Activated T-cell treated with anti-CD3 and anti-CD28 coated beads, Interleukin-2, amount 50 U/mL, for 72 hours (primary cell): ENCODE measurements at places on chromosomes 4 and X.

DNA sequence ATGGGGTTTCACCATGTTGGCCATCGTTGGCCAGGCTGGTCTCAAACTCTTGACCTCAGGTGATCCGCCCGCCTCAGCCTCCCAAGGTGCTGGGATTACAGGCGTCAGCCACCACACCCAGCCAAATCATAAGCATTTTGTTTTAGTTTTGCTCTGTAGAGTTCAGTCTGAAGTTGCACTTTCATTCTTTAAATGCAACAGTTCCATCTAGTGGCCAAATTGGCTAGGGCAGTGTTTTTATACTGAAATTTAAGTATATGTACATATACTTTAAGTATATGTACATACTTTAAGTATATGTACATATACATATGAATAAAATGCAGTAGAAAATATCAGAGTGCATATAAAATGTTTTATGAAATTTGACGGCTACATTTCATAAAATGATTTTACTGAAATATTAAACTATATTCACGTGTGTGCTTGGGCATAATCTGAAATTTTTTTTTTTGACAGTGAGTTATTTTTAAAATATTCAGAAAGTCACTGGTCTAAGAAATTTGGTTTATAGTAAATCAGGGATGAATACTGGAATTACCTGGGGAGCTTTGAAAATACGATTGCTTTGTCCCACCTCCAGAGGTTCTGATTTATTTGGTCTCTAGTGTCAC is 145.5 kb downstream of the NWD2 start:
- DNase-seq = peak; percentile 36

- no peak for DNase-seq
Measured at GRCh38 chr4:70364002-70364401, 3.4 kb downstream of the SMR3A start.

GRCh38 chrX:139929876-139930275 is 3.0 kb downstream of the ATP11C start:
- DNase-seq = no peak

DNA sequence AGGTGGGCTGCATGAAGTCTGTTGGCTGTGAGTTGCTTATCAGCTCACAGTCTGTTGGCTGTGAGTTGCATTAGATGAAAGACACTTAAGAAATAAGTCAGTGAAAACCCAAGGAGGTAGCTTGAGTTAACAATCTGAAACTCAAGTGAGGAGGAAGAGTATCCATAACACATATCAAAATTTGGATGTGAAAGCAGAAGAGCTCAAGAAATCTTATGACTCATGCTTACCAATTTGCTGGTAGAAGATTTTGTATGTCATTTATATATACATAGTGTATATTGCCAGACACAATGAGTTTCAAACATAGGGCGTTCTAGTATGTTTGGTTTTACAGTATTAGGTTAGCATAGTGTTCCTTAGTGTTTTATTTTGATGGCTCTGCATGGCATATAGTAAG is 107.4 kb downstream of the DDIT4L start:
- DNase-seq = no peak

GRCh38 chrX:129641941-129642340 is 12.8 kb downstream of the APLN start:
- no peak for DNase-seq

DNA sequence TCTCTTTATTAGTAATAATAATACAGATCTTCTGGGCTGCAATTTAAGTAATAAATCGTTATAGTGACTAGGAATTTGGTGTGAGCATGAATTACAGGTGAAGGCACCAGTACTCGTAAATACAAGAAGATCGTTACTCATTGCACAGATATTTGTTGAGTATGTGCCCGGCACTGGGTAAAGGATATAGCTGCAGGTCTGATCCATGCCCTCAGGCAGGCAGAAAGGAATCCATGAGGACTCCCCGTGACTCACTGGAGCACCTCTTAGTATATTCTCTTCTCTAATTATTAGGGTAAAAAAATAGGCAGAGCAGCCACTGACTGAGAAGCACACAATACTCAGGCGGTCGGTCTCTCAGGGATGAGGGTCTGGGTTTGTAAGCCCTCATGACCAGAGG is 868.3 kb downstream of the RAB28 start:
- DNase-seq = no peak

DNA sequence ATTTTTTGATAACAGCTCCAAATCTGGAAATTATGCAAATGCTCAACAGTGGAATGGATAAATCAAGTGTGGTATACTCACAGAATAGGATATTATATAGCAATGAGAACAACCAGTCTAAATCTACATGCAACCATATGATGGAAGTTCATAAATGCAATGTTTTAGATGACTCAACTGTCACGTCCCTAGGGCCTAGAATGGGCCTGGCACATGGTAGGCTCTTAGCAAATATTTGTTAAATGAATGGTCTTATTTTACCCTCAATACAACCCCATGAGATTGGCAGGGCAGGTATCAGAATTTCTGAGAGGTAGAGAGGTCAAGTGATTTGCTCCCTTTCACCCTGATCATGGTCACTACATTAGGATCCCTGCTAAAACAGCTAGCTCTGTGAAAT is 14.6 kb upstream of the NKX3-2 start:
- no peak for DNase-seq

DNA sequence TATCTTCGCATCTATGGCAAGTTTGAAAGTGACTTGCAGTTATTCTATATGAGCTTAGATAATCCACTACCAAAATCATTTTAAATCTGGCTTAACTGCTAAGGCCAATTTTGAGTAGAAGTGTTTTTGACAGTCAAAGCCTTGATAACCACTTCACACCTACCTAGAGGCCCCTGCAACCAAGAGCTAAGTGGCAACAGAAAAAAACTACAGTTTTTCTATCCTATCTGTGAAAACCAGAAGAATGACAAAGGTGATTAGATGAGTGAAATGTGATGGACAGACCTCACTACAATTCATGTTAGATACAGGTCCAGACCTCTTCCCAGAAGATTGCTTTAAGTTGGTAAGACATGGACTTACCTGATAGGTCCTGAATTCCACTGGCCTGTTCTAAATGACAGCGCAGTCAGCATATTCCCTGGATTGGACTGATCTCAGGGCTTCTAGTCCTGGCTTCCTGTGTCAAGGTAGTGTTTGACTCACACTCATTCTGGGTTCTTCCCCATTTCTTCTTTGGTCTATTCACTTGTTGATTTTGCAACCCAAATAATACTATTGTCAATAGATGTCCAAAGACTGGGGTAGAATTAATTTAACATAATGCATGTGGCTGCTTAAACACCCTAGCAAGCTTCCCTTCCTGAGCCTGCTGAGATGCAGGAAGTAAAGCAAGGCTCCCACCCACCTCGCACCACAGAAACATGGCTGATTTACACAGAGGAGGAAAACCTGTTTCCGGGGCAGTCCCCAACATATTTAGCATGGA is 65.1 kb downstream of the PPP3CA start:
- DNase-seq = peak; percentile 15

GRCh38 chrX:118437283-118437682 is 58.3 kb upstream of the DOCK11 start:
- DNase-seq = no peak

DNA sequence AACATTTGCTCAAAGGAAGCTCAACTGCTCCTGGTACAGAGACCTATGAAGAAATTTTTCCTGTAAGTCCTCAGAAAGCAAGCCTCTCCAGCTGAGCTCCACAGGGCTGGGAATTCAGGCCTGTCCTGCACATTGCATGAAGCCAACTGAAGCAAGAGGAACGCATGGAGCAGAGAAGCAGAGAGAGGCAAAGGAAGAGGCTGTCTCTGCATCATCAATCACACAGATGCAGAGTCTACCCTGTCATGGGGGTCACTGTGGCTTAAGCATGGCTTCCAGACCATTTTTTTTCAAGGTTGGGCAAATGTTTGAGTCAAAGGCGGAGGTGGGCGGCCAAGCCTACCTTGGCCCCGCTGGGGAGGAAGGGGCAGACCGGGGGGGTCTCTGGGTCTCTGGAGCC is 110.3 kb upstream of the MSX1 start:
- no peak for DNase-seq

DNA sequence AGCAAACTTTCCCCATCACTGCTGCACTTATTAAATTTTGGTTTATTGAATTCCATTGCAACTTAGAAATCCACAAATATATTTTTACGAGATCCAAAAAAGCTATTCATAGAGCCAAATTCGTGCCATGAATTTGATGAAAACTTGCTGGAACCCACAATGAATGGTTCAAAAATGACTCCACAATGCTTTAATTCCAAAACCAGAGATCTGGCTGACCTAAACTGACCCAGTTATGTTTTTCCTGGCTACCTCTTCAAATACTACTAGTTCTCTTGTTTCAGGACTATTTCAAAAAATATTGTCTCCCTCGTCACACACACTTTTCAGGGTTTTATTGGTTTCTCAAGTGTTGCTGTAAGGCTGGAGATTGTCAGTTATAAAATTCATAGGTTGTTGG is 474.8 kb downstream of the PDGFC start:
- DNase-seq = no peak

DNA sequence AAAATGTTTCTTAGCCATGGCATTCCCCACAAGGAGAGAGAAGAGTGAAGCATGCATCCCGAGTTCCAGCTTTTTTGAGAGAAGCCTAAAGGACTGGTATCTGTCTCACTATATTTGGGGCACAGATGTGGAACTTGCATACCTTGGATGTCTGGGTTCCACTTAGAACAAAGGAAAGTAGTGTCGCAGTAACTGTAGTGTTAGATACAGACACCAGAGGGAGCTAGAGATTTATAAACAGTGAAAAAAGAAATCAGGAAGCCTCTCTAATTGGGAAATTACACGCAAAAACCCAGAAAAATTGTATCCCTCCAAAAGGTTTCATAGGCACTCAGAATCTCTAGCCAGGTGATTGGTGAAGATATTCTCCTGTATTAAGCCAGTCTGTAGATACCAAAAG is 34.4 kb downstream of the AGTR2 start:
- DNase-seq = no peak

DNA sequence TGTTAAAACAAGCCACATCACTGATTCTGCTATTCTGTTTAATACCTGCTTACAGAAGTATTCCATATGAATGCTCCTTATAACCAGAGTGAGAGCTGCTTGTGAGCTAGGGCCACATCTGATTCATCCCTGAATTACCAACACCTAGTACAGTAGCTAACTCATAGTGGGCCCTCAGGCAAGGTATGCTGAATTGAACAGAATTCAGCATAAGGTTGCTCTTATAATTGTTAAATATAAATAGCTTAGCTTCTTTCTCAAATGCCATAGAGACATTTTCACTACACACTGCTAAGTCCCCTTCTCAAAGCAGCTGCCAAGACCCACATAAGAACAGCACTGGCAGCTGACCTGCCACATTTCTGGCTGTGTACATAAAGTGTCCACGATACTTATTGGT is 27.0 kb upstream of the MCF2 start:
- DNase-seq = no peak

- no peak for DNase-seq
Measured at GRCh38 chr4:970854-971520, 2.4 kb downstream of the DGKQ start.

GRCh38 chr4:175970724-175971123 is 94.9 kb upstream of the WDR17 start:
- DNase-seq = no peak

GRCh38 chrX:154374313-154375155 is at the start of gene FLNA:
FLNA (minus strand) TSS chrX:154374634; CDS start chrX:154371245, 3,389 bp downstream.
- DNase-seq = peak; percentile 53

DNA sequence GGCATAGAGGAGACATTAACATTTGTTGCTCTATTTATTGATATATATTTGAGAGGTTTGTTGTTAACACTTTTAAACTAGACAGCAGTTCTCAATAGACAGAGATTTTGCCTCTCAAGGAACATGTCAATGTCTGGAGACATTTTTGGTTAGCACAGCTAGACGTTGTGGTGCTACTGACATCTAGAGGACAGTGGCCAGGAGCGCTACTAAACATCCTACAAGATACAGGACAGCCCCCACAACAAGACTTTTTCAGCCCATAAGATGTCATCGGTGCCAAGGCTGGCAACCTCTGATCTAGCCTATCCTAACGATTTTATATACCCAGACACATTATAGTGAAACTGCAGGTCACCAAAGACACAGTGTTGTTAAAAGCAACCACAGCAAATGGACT is 18.4 kb upstream of the CTSO start:
- DNase-seq = no peak

DNA sequence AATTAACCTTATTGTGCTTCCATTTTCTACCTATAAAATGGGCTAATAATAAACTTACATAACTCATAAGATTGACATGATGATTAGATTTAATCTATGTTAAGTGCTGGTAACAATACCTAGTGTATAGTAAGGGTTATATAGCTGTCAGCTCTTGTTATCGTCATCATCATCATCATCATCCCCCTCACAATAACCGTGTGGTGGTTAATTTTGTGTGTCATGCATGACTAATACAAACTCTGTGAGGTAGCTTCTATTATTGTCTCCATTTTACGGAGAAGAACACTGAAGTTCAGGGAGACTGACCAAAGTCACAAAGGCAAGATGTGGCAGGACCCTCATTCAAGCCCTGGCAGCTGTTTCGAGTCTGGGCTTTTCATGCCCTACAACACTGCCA is 211.3 kb downstream of the PALLD start:
- no peak for DNase-seq

GRCh38 chr4:105588252-105588651 is 35.8 kb downstream of the ARHGEF38 start:
- no peak for DNase-seq

DNA sequence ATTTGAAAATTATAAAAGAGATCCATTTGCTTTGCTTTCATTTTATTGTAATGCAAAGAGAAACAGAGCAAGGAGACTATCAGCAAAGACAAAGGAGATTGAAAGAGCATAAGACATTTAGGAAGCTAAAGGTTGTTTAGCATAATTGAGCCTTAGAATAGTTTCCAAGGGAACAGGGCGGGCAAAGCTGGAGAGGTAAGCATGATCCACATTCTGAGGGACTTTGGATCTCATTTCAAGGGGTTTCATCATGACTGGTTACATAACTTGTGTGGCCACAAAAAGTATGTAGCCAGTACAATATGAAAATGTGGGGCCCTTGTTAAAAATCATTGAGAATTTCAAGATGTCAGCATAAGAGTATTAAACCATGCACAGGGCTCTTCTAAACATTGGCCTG is 406.5 kb downstream of the RPA4 start:
- no peak for DNase-seq

GRCh38 chr4:155593793-155594192 is 72.9 kb upstream of the GUCY1A1 start:
- DNase-seq = no peak

DNA sequence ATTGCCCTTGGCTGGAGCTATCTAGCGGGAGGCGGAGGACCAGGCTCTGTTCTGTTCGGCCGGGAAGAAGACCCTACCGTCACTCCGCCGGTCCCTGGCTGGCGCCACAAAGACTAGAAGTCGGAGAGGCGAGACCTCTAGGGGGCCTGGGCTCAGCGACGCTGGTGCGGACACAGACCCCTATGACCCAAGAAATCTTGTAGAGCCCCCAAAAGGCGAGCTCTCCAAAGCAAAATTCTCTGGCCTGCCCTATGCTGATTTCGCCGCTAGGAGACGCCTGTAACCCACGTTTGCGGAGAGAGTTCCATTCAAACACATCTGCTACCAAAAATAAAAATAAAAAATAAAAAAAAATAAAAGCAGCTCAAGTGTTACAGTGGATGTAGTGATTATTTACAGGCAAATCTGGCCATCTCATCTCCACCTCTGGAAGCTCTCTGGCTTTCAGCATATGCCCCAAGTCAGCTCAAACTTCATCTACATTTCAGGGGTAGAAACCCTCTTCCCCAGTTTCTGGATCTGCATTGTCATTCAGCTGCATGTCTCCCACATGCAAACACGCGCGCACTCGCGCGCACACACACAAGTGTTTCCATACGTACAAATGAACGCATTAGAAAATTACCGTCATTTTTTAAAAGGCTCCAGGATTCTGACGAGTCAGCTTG is 2.4 kb upstream of the PCDH10 start:
- peak; percentile 37 for DNase-seq
